ENCODE measurements at places on chromosomes 13 and 19.

DNA sequence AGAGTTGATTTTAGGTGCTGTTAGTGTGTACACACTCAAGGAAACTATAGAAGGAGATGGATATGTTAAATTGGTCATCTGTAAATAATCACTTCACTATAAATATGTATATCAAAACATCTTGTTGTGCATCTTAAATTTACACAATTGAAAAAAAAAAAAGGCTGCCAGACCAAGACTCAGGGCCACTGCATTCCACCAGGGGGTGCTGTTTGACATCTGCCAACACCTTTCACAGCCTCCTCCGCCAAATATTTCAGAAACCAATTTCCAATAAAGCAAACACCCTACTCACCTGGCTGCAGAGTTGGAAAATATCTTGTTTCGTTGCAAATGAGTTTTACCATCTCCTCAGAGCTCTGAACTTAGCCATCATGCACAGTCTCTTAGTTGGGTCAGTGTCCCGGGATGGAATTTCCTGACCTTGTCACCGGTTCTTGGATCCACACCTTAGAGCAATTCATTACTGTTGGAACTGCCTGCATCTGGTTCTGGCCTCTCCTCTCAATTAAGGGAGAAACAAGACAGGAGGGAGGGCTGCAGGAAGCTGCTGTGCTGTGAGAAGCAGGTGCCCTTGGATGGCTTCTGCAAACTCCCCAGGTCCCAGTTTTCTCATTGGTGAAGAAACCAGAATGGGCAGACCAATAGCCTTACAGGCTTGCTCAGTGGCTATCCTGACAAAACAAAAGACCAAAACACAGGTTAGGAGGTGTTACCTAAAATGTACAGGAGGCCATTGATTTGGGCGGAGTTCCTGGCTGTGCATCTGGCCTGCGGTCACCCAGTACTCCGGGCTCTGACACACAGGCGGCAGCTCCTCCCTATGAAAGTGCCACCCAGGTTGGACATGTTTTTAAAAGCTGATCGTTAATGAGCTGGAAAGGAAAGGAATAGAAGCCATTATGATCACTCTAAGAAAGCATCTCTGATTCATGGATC is 746.6 kb downstream of the UQCRFS1 start:
- peak; percentile 20 for DNase-seq

DNA sequence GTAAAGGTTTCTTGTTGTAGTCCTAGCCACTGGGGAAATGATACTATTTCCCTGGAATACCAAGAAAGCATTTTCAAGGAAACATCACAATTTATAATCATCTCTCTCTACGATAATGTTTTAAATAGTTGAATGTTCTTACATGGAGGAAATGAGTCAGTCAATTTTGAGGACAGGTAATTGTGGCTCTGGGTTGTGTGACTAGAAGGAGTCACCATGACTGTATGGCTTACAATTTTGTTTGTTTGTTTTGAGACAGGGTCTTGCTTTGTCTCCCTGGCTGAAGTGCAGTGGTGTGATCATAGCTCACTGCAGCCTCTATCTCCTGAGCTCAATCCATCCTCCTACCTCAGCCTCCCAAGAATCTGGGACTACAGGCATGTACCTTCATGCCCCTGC is 47.4 kb downstream of the COG3 start:
- no peak for DNase-seq

DNA sequence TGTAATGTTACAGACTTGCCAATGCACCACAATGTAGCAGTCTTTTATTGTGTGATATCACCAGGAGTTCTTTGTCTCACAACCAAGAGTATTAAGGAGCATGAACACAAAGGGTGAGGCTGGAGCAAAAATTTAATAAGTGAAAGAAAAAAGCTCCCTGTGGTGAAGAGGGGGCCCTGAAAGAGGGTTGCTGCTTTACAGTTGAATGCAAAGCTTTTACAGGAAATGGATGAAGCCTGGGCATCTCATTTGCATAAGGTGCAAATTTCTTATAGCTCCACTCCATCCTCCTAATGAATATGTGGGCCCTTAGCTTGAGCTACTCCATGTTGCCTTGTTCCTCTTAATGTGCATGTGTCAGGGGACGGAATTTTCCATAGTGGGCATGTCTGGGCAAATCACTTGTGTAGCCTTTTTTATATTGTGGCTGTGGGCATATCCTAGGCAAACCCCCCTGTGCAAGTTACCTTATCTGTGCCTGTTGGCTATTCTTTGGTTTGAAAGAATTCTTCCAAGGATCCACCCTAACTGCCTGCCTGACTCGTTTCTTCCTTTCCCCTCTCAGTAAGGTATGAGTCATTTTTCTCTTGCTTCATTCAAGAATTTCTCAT is 45.3 kb upstream of the TRPC4 start:
- DNase-seq: peak; percentile 37

- DNase-seq: no peak
Observed at GRCh38 chr19:46391296-46392251, 21.8 kb downstream of the CCDC8 start.

GRCh38 chr13:102295316-102296048 is 106.4 kb downstream of the FGF14 start:
- DNase-seq: peak; percentile 94

GRCh38 chr13:20489185-20489820 is 36.4 kb downstream of the CRYL1 start:
- DNase-seq: no peak

- DNase-seq: no peak
Observed at GRCh38 chr13:88726075-88726474, 1054.9 kb downstream of the SLITRK5 start.

DNA sequence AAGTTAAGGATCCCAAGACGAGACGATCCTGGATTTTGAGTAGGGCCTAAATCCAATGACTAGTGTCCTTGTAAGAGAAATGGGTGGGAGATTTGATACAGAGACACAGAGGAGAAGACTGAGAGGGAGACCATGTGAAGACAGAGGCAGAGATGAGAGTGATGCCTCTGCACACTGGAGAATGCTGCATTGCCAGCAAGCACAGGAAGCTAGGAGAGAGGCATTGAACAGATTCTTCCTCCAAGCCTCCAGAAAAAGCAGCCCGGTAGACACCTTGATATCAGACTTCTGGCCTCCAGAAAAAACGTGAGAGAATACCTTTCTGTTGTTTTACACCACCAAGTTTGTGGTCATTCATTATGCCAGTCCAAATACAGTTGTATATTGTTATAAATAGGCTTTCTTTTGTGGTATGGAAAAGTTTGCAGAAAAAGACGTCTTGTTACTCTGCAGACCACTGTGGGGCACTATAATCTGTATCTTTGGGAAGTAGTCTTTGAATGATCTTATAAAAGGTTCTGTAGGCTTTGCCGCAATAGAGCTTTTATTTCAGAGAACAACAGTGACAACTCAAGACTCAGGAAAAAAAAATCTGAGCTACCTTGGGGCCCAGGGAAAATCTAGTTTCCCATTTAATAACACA is 17.9 kb upstream of the RFC3 start:
- peak; percentile 44 for DNase-seq

GRCh38 chr19:9752701-9753443 is 15.7 kb downstream of the ZNF846 start:
- no peak for DNase-seq

- no peak for DNase-seq
Observed at GRCh38 chr19:29767039-29767735, 44.6 kb upstream of the CCNE1 start.

GRCh38 chr13:98188544-98189166 is 11.6 kb upstream of the RNF113B start:
- DNase-seq: no peak

GRCh38 chr13:37263871-37264270 is 158.4 kb upstream of the CSNK1A1L start:
- no peak for DNase-seq

DNA sequence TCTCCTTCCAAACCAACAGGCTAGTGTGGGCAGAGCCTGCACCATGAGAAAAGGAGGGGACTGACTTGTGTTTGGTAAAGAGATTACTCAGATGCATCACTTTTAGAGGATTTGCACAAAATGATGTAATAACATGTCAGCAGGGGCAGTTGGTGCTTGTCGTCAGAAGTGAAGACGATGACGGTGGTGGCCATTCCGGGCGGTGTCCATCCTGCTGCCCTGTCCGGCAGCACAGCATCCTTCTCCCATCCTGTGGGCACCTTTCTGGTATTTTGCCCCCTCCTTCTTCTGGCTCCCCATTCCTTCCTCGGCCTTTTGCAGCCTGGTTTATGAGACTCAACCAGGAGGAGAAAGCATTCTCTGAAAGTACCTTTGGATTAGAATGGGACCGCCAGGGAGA is 160.1 kb downstream of the TEX29 start:
- DNase-seq: no peak

DNA sequence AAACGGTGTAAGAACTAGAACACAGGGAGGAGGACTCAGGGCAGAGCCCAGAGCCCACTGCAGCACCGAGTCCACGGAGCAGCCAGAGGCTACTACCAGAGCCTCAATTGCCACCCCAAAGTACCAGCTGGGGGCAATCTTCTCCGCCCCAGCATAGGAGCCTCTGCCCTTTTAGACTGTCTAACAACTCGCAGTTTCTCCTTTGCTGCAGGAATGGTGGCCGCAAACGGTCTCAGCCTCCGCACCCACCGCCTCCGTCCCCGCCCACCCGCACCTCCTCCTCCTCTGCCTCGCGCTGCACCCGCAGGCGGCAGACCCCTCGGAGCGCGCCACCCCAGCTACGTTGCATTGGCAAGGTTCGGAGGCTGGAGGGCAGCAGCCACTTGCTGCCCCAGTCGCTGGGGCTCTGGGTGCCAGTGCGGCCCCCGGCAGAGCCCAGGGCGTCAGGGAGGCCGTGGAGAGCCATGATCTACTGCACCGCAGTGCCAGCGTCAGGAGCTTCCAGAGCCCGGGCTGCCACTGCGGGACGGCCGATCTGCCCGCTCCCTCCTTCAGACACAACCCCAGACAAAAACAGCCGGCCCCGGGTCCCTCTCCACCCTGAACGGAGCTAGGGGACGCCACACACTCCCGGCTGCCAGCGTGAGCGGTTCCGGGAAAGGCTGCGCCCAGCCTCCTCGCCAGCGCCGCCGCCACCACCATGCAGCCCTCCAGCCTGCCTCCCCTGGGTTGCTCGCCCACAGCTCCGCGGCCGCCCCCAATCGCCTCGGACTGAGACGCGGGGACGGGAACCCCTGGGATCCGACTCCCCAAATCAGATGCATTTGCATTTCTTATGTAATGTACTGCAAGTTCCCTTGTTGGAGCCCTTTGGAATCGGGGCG is 1.8 kb downstream of the FGF14 start:
- no peak for DNase-seq

DNA sequence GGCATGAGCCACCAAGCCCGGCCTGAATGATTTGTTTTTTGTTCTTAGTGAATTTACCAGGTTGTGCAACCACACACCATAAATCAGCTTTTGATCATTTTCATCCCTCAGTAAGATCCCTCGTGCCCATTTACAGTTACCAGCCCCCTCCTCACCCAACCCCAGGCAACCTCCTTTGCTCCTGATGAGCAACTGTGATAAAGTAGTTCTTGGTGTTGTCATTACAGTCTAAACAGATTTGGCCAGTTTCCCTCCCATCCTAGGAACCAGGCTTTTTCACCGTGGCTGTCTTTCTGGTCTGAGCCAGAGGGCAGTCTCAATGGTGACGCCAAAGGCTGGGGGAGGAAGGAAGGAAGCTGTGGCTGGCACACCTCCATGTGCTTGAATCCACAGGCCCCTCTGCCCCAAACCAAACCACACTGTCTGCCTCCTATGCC is 61.2 kb upstream of the WDFY2 start:
- peak; percentile 89 for DNase-seq

- no peak for DNase-seq
Observed at GRCh38 chr13:22482496-22483000, 698.2 kb upstream of the SGCG start.

DNA sequence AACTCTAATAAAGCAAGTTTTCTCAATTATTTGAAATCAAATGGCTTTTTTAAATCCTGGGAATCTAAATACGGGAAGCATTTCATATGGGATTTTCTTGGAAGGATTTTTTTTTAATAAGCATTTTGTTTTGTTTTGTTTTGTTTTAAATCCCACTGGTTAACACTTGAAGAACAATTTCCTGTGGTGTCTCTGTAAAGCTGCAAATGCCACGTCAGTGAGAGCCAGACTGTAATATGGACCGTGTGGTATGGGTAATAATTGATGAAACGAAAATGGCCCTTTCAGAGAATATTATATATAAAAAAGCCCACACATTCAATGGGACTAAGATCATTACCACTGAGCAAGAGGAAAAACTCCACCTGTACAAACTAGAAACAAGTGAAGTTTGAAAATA is 33.9 kb upstream of the MIR17HG start:
- no peak for DNase-seq
